ENCODE measurements at places on chromosomes 7 and 10.
A peak's percentile ranks its signal among the peaks of the same experiment; 100 is the strongest.

- no peak for DNase-seq
These were observed 16.3 kb downstream of the TSPAN12 start for GRCh38 chr7:120841608-120842007.

DNA sequence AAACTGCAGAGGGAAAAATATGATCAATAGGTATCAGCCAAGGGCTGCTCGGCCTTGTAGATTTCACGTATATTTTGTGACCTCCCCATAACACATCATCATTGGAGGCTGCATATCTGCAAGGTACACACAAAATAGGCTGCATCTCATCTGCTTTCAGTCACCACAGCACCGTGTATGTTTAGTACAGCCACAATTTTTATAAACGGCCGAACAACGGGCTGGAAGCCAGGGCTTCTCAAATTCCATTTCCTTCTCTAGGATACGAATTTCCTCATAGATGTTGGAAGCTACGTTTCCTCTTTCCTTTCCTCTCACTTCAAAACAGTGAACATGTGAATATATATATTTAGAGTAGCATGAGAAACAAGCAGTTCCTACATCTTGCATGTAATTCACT lies 20.2 kb upstream of the FOXK1 start:
- DNase-seq = no peak

DNA sequence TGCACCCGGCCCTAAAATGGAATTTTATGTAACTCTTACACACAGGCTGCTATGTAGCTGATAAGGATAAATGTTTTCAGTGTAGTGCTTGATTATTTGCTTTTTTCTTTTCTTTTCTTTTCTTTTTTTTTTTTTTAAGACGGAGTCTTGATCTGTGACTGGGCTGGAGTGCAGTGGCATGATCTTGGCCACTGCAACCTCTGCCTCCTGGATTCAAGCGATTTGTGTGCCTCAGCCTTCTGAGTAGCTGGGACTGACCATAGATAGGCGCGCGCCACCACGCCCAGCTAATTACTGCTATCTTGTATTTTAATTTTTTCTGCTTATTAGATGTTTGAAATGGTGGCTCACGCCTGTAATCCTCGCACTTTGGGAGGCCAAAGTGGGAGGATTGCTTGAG lies 3.4 kb downstream of the RABGEF1 start:
- no peak for DNase-seq

- no peak for DNase-seq
These were observed 1.5 kb upstream of the MKX start for GRCh38 chr10:27747096-27747451.

DNA sequence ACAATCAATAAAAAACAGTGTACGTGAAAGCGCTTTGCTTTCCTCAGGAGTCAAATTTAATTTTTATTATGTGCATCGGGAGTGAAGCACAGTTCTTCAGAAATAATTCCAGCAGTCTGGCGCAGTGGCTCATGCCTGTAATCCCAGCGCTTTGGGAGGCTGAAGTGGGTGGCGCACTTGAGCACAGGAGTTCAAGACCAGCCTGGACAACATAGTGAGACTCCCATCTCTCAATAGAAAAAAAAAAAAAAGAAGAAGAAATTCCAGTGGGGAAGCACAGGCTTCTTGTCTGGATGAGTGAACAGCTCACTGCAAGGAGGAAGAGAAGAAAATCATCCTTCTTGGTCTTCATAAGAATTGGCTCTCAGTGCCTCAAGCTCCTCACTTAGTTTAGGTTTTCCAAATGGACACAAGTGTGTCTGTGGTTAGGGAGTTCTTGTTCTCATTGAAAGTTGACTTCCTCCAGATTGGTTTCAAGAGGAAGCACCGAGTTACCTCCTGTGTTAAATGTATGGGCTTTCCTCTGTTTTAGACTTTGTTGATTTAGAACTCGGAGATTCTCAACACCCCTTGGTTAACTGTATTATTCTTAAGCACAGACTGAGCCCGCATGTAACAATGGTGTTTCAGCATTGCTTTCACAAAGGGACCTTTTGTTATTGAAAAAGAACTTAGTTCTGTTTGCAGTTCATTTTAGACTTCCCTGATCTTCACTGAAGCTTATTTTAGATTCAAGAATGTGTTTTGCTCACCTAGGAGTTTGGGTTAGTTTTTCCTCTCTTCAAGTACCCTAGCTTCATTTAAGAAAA lies 28.0 kb downstream of the LMTK2 start:
- no peak for DNase-seq

GRCh38 chr10:91941426-91941825 lies 17.9 kb downstream of the BTAF1 start:
- DNase-seq = no peak

GRCh38 chr10:102863660-102864059 lies 5.6 kb upstream of the AS3MT start:
- no peak for DNase-seq

GRCh38 chr10:5595994-5596471 lies 70.4 kb downstream of the ASB13 start:
- peak; percentile 71 for DNase-seq

DNA sequence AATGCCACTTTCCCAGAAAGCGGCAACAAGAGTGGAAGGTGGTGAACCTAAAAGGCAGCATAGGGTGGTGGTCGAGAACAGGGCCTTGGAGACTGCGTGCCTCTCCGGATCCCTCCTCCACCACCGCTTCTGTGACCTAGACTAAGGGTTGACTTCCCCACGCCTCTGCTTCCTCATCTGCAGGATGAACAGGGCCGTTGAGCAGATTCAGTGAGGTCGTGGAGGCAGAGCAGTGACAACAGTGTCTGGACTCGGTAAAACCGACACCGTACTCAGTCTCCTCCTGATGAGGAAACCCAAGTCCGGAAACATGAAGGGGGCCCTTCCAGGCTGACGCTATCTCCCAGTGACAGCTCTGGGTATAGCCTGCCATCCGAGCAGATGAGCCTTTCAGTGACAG lies 162.6 kb downstream of the CELF2 start:
- DNase-seq = no peak

DNA sequence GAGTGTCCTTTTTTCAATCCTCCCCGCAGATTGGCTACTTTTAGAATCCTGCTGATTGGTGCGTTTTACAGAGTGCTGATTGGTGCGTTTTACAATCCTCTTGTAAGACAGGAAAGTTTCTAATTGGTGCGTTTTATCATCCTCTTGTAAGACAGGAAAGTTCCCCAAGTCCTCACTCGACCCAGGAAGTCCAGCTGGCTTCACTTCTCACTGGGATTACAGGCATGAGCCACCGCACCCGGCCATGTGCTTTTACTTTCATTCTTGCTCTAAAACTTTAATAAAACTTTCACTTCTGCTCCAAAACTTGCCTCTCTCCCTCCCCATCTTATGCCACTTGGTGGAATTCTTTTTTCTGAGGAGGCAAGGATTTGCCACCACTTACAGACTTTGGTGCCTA lies 17.0 kb upstream of the WAPL start:
- no peak for DNase-seq

GRCh38 chr7:128172963-128173362 lies 68.1 kb upstream of the LEP start:
- DNase-seq = no peak

DNA sequence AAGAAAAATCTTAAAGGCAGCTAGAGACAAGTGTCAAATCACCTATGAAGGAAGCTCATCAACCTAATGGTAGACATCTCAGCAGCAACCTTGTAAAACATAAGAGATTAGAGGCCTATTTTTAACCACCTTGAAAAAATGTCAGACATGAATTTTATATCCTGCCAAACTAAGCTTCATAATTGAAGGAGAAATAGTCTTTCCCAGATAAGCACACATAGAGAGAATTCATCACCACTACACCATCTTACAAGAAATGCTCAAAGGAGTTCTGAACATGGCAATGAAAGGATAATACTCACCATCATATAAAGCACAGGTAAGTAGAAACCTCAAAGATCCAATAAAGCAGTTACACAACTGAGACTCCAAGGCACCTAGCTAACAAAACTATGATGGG lies 156.5 kb downstream of the ZEB1 start:
- no peak for DNase-seq

- DNase-seq = no peak
These were observed 225.5 kb downstream of the CHCHD3 start for GRCh38 chr7:132856416-132856815.

DNA sequence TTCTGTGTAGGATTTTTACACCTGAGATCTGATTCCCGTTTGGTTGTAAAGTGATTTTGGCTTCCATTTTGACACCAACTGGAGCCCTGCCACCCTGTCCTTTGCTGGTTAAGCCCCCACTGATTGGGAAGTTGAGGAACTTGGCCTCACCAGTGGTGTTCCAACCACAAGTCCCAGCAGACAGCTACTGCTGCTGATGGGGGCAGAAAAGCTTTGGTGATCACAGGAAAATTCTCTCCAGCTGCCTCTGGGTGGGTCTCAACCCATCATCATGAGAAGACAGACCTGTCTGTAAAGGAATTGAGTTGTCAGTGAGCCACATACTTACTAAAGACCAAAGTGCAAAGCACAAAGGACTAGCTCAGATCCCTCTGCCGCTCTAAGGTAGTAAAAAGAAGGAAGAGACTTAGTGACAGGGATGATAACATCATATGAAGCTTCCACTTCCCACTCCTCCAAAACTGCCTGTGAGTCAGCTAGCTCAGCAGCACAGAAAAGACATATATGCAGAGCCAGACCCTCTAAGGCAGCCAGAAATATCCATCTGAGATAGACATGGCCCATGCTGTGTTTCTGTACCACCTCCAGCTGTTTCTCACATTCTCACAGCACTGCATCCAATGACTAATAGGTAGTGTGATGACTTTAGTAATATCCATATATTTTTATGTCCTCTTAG lies 22.4 kb upstream of the LRRC17 start:
- DNase-seq = no peak

DNA sequence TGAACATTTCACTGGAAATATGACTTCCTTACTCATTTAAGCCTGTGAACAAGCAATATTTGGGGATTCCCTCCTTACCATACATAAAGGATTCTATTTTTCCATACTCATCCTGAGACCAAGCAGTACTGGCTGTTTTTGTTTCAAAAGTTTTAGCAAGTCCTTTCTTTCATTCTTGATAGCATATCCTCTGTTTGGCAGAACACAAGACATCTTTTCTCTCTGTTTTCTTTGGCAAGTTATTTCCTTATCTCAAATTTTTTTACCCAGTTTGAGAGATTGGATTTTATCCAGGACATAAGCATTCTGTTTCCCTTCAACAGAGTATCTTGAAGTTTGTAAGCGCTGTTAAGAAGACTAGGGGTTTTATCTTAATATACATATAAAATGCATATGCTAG lies 3.0 kb upstream of the WASL start:
- DNase-seq = no peak

GRCh38 chr10:63268149-63268797 lies 135.1 kb downstream of the NRBF2 start:
- no peak for DNase-seq

GRCh38 chr10:116457488-116457887 lies 29.8 kb downstream of the PNLIPRP3 start:
- no peak for DNase-seq

DNA sequence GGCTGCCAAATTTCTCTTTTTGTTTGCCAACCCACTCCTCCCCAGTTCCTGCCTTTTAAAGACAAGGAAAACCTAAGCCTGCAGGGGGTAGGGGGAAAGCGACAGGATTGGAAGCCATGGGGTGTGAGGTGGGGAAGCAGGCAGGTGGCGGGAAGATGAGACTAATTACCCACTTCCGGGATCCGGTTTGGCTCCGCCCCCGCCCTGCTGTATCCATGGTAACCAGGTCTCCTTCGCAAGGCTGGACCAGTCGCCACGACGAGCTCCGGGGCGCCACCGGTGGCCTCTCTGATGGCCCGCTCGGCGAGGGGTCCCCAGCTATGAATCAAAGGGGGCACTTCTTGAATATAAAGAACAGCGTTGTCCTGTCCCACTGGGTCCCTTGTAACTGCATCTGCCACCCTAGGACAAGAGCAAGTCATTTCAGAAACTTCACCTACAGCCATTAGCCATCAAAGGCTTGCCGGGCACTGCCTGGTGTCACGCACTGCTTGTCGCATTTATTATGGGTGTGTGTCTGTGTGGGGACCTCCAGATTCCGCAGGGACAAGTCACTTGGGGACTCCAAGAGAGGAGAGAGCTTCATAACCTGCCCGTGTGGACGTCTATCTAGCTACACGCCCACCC lies 55.4 kb upstream of the LMTK2 start:
- DNase-seq = no peak

DNA sequence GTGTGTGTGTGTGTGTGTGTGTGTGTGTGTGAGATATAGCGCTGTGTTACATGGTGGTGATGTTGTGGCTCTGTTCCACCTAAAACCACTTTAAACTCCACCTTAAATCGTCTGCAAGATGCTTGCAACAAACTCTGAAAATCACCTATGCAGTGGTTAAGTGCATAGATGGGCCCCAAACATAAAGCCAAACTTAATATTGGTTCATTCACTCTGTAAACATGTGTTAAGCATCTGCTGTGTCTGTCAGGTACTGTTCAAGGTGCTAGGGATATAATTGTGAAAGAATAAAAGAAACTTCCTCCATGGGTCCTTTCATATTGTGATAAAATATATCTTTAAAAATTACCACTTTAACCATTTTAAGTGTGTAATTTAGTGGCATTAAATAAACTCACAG lies 645.4 kb upstream of the SORCS1 start:
- no peak for DNase-seq

DNA sequence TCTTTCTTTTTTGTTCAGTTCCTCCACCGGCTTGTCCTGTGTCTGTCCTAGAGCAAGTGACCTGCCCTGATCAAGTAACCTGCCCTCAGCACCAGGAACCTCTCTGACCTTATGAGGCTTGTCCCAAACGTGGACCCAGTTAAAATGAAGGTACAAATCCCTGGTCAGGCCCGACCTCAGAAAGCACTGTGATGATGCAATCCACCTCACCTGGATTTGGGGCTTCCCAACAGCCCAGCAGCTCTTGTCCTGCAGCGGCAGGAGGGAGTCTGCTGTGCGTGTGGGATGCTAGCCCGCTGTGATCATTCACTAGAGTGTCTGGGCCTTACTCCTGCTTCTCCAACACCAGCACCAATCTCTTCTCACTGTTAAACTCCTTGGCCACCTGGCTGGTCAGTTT lies 11.2 kb downstream of the COL17A1 start:
- DNase-seq = no peak

- DNase-seq = no peak
These were observed 193.3 kb downstream of the FRMD4A start for GRCh38 chr10:14137391-14137790.

DNA sequence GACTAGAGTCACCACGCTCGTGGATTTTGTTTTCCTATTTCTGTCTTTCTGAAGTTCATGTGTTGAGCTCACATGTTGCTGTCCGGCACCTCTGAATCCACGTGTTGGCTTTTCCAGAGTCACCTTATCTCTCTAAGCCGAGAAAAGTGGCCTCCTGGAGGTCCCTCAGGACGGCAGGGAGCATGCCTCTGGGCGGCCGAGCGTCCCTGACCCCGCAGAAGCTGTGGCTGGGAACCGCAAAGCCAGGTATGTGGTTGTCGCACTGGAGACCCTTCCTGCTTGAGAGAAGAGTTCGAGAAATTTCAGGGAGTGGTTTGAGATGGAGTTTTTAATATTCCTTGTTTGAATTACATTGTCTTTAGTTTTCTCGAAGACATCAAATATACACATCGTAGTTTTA lies 12.6 kb downstream of the IQCE start:
- no peak for DNase-seq

- no peak for DNase-seq
These were observed 31.2 kb downstream of the JAKMIP3 start for GRCh38 chr10:132096863-132097478.
